ENCODE measurements at places on chromosomes 3 and 15.
A peak's percentile ranks its signal among the peaks of the same experiment; 100 is the strongest.

DNA sequence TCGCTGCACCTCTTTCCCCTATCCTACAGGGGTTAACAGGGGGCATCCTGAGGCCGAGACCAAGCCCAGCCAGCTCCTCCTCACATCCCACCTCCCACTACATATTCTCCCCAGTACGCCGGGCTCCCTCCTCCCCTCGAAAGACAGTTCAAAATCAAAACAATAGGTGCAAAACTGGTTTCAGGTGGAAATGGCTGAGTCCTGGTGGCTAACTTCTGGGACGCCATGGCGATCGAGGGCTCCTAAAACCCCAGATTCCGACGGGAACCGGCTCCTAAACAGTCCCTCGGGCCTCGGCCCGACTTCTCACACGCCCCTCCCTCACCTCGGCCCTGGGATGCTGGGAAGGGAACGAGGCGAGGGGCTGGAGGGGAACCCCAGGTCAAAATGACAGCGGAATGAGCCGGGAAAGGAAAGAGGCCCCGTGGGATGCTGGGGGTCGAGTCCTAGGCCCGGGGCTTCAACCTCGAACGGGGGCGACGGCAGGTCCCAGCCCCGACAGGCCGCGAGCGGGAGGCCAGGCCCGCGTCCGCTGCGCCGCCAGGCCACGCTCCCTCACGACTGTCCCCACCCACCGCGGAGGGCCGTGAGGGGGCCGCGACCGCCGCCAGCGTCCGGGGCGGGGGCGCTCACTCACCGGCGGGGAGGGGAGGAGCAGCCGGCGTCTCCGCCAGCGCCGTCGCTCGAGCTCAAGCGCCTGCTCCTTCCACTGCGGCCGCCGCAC, 492 bp downstream of the TMCC1 start:
- peak; percentile 65 for DNase-seq

DNA sequence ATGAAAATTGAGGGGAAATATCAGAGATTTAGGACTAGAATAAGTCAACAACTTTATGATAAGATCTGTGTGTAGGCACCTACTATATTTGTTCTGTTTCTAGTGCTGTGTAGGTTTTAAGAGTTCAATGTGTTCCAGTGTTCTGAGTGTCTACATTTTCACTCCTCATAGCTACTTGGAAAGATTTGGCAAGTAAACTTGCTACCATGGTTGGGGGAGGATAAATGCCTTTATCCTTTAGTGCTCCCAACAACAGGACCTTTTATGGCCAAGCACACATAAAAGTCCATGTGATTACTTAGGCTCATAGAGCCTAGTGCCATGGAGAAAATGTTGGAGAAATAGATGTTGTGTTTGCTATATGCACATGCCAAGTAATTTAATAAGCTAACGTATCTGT, 64.0 kb downstream of the LYSMD4 start:
- no peak for DNase-seq

GRCh38 chr15:39887211-39887610, 32.9 kb downstream of the GPR176 start:
- peak; percentile 83 for DNase-seq

DNA sequence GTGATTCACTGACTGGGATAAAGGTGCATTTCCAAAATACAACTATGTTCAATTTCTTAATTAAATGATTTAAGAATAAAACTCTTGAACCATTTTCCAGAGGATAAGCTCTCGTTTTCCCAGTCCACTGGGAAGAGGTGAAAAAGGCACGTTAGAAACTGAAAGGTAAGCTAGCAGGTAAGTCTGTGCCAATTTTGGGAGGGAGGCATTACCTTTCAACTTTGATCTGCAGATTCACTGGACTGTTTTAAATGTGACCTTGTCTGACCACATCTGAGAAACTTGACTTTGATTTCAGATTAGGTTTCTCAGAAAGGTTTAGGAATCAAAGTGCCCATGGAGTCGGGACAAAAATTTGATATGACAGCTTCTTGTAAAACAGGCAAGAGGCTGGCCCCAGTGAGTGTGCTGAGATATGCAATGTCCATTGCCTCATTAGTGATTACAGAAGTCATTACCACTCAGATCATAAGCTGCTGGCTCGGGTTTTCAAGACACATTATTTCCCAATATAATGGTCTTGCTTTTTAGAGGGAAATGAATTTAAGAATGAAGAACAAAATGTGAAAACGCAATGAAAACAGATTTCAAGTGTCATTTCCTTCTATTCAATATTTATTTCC, 118.8 kb downstream of the ADAMTS9 start:
- no peak for DNase-seq

- DNase-seq = no peak
Measured at GRCh38 chr3:119310071-119310470, 15.9 kb downstream of the ARHGAP31 start.

GRCh38 chr15:54119051-54119450, 140.8 kb downstream of the UNC13C start:
- DNase-seq = no peak

GRCh38 chr15:89057506-89058133, 30.6 kb upstream of the ABHD2 start:
- peak; percentile 83 for DNase-seq
